ENCODE measurements at places on chromosomes 5 and 9. TPM values are rescaled to one million over a fixed set of nuclear protein-coding genes. Genes with fewer than 3 reads are reported as not detected.

DNA sequence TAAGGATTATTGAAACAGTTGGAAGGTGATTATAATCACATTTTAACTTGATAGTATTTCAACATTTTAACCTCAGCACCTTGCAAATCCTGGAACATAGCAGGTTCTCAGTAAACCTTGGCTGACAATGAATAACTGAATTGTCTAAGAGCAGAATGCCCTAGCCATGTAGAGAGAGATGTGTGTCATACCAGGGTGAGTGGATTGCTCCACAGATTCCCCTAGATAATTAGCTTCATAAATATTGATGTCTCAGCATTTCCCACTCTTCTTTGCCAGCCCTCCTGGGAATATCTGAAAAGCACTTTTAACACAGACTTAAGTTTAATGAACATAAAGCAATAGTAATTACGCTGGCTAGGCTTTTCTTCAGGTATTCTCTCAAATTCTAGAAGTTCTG lies 363.5 kb downstream of the MAN2A1 start:
- no peak for DNase-seq

GLDC gene
- total RNA-seq = not detected

PPP2R2B gene
- 4.1 TPM for total RNA-seq

GRCh38 chr5:80042330-80042729 lies 7.2 kb downstream of the THBS4 start:
- DNase-seq = no peak

- no peak for DNase-seq
Observed at GRCh38 chr9:101028346-101029314, at the start of gene PLPPR1. Gene PLPPR1, plus strand, starts transcription at chr9:101028727.

GRCh38 chr5:140561753-140562523 lies 2.5 kb downstream of the APBB3 start:
- DNase-seq = no peak

DNA sequence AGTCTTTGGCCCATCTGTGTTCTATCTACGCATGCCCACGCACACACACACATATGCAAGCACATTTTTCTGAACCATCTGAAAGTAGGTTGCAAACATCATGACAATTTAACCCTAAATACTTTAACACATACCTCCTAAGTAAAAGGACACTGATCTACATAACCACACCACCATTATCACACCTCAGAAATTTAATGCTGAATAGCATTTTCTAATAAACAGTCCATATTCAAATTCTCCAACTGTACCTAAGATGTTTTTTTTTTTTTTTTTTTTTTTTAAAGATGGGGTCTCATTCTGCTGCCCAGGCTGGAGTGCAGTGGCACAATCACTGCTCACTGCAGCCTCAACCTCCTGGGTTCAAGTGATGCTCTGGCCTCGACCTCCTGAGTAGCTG lies 35.5 kb downstream of the DDX31 start:
- DNase-seq = no peak

DNA sequence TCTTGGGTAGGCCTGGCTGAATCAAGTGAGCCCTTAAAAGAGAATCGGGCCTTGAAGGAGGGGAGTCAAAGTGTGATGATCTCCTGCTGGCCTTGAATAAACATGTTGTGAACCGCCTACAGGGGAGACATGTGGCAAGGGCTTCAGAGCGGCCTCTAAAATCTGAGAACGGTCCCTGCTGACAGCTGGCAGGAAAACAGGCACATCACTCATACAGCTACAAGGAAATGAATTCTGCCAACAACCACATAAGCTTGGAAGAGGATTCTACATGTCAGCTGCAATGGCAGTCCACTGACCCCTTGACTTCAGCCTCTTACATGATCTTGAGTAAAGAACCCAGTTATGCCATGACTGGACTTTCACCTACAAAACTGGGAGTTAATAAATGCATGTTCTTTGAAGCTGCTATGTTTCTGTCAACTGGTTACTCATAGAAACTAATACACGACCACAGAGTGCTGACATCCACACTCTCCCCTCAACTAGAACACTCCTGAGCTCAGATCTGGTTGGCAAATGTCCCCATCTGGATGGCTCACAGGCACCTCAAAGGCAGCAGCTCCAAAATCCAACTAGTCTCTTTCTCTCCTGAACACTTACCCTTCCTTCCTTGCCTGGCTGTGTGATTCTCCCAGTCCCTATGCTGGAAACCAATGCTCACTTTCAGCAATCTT lies 333.1 kb downstream of the ASTN2 start:
- DNase-seq = no peak

- no peak for DNase-seq
Observed at GRCh38 chr9:113687680-113688371, 188.3 kb upstream of the ZNF618 start.

- no peak for DNase-seq
Observed at GRCh38 chr5:122164831-122165558, 35.6 kb downstream of the ZNF474 start.

DNA sequence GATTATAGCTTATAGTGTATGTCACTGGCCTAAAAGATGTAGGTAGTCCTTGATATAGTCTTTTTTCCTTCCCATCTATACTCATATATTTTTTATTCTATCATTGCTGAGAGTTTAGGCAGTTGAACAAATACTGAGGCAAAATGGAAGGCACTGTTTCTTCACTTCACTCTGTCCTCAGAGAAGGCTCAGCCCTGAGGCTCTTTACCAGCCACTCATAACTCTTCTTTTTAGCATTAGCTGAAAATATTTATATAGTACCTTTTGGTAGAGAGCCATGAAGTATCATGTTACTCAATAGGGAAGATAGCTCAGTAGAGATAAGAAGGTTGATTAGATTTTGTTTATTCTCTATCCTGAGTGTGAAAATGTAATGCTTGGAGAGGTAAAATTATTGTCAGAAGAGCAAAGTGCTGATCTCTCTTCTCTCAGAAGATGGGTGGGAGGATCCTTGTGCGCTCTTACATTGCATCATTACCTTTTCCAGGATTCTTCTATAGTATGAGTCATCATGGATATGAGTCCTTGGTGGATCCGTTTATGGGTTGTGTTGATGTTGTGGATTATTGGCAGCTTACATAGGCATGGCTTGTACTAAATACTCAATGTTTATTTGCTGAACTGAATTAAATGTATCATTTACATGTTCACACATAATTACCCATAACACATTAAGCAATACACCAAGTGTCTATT lies 88.1 kb downstream of the ANXA1 start:
- no peak for DNase-seq

ZDHHC11 gene
- total RNA-seq = 18.3 TPM

DNA sequence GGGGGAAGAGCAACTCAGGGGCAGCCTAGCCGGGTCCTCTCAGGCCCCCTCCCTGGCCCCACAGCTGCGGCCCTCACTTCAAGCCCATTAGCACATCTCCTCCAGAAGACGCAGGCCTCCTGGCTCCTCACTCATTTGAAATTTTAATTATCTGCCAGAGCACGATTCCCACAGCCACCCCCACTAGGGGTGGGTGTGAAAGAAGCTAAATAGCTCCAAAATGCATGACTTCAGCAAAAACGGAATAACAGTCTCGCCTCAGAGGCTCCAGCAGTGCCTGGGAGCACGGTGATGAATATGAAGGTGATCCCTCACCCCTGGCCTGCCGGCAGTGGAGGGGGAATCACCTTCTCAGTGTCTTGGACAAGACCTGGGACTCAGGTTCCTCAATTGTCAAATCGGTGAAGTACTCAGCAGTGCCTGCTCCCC lies 61.1 kb upstream of the HRH2 start:
- DNase-seq = no peak

DNA sequence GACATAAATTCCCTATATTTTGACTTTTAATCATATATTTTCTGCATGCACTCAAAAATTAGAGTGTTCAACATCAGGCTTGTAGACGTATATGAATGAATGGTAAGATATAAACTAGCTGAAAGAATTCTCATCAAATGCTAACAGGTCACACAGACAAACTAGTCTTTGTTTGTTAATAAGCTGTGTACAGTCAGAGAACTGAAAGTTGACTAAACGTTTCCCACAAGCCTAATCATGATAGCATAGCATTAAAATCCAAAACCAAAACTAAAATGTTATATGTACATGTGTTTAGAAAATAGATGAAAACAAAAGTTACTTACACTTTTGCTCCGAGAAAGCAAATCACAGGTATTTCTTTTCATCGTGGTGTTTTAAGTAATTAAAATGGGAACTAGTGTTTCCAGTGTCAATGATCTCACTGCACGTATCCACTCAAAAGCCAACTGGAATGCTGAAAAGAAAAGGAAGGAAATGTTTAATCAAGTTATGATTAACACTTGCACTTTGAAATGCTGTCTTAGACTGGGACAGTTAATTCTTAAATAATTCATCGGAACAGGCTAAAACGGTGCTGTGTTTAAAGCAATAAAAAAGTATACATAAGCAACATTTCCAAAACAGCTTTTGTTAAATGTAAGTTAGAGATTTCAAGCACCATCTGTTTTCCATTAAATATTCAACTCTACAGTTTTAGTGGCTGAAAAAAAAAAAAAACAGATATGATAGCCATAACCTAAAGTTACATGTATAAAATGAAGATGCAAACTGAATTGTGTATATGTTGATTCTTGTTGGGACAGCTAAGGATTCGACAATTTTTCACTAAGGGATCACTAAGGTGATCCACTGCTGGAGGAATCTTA lies 291.9 kb upstream of the PDE4D start:
- DNase-seq = no peak

DNA sequence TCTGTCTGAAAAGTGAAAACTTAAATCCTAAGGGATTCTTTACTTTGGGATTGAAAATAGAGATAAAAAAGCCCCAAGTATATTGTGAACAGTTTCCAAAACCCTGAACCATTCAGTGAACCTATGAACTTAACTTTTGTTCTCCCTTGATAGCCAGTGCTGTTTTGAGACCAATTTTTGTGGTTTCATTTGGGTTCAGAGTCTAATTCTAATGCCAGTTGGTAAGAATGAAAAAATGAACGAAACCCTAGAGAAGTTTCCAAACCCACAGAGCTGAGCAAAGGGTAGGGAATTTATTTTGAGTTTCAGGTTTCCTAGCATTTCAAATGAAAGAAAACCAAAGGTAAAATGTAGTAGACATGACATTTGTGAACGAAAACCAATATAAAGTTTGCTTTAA lies 1366.8 kb downstream of the EFNA5 start:
- DNase-seq = no peak

PCDHB15 gene
- total RNA-seq = not detected

- DNase-seq = no peak
Observed at GRCh38 chr5:148796936-148797335, 29.5 kb upstream of the ADRB2 start.

DNA sequence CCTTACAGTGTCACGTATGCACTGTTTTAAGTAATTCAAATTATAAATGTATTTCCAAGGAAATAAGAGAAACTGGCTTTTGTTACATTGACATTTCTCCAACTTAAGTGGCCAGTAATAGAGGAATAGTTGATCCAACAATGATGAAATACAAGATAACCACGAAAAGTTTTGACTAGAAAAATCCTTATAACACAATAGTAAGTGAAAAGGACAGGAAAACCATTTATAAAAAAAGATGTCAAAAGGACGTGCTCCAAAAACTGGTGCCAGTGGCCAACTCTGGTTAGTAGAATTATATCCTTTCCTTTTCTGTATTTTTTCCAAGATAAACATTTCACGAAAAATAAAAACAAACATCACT lies 210.9 kb downstream of the GAPVD1 start:
- no peak for DNase-seq

DNA sequence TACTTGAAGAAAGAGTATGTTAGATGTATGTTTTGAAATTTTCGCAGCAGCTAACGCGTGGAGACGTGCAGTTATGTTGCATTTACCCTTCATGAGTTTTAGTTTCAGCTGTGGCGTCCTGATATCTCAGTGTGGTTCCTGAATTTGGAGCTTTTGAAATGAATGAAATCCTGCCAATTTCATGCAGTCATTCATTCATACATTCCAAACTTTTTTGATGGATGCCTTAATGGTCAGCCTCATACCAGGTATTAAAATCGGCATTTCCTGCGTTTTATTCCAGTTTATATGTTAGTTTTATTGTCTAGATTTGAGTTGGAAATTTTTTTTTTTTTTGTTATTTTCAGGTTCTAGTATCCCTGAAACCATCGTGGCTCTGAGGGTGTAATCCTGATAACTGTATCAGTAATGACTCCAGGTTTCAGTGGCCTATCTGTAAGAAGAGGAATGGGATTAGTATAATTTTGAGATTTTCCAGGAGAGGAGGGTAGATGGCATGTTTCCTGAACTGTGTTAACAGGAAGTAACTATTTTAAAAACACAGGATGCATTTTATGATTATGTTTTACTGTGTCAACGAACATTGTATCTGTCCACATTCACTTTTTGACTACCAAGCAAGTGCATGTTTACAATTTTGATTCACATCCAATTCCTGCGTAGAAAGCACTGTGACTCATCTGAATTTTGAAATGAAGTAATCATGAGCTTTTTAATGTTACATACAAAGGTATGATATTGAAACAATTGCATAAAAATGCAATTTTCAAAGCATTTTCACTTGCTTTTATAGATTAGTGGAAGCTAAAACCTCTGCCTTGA lies 1.0 kb downstream of the FOCAD start:
- DNase-seq = no peak

GRCh38 chr5:162842727-162843126 lies 594.7 kb upstream of the CCNG1 start:
- no peak for DNase-seq

Data from CD4-positive, alpha-beta T cell (primary cell).